ENCODE measurements at places on chromosomes 12 and 14.

DNA sequence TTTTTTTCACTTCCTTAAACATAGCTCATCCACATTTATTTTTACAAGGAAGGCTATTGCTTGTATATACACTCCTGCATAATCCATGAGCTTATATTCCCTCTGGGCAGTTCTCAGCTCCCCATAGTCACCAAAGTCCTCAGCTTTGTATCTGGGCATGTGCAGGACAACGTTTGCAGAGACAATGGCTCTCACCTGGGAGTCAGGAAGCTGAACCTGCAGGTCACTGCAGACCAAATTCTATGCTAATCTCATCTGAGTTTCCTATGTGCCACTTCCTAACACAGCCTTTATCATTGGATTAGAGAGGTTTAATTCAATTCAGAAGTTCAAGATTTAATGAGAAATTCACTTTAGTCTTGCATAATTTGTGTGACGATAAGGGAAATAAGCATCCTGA is 131.5 kb downstream of the KCNK10 start:
- DNase-seq: no peak

- DNase-seq: no peak
These were observed 42.8 kb downstream of the ZNF664 start for GRCh38 chr12:124015494-124016461.

- no peak for DNase-seq
These were observed 13.1 kb upstream of the RIN3 start for GRCh38 chr14:92500491-92500941.

GRCh38 chr12:58046271-58046670 is 104.9 kb downstream of the ATP23 start:
- peak; percentile 28 for DNase-seq

DNA sequence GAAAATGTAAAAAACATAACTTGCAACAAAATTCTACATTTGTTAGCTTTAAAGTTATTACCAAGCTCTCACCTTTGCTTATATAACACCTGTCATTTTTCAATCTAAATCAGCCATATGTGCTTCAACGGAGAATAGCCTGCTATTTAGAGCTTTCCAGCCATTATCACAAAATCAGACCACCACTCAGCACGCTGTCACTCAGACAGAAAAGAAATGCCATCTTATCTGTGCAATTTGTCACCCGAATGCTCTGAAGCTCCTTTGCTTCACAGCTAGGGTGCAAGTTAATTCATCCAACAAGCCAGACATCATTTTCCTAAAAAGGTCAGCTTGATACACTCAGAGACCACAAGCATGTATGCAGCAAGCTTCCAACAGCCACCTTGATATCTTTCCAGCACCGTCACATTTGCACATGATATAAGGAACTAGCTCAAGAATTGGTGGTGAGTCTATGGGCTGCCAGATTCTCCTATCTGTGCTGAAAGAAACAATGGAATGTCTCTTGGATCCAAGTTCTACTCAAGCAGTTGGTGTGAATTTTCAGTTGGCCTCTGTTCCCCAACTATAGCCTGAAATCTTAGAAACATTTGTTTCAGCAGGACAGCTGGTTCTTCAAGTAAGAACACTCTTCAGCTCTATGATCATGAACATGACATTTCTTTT is 20.0 kb upstream of the IFNG-AS1 start:
- DNase-seq: no peak

- peak; percentile 27 for DNase-seq
These were observed 2.5 kb downstream of the LGALS3 start for GRCh38 chr14:55131370-55132137.

GRCh38 chr12:122835750-122836026 is 431 bp downstream of the HIP1R start:
- DNase-seq: no peak

- DNase-seq: no peak
These were observed 28.9 kb downstream of the PNN start for GRCh38 chr14:39203659-39204606.

- DNase-seq: no peak
These were observed 253.4 kb upstream of the KITLG start for GRCh38 chr12:88833641-88834116.

- DNase-seq: no peak
These were observed 4.9 kb upstream of the SUSD6 start for GRCh38 chr14:69606258-69607184.

DNA sequence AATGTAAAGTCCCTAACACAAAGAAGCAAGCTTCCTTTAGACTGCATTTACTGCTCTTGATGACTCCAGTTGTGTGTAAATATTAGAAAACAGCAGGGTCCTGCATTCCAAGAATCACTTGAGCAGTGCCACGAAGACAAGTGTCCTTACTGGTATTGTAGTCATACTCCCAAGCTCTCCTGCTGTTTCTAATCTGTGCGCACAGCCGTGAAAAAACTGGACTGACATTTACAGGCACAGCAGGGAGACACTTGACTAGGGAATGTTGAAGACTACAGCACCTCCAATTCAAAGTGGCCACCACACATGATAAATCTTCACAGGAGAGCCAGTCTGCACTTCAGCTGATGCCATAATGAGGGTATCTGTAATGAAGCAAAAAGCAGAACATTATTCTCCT is 91.4 kb downstream of the VRK1 start:
- no peak for DNase-seq

- no peak for DNase-seq
These were observed 46.5 kb upstream of the PTCSC3 start for GRCh38 chr14:36222952-36223468.

- peak; percentile 8 for DNase-seq
These were observed 450.6 kb downstream of the DPF3 start for GRCh38 chr14:72443256-72443655.

GRCh38 chr14:95056476-95056875 is 100.9 kb downstream of the DICER1 start:
- no peak for DNase-seq

GRCh38 chr12:24752763-24753462 is 196.0 kb downstream of the BCAT1 start:
- DNase-seq: peak; percentile 3

GRCh38 chr14:64191756-64192155 is 102.4 kb downstream of the ESR2 start:
- peak; percentile 84 for DNase-seq

GRCh38 chr14:53306911-53307310 is 153.8 kb upstream of the DDHD1 start:
- DNase-seq: peak; percentile 60

DNA sequence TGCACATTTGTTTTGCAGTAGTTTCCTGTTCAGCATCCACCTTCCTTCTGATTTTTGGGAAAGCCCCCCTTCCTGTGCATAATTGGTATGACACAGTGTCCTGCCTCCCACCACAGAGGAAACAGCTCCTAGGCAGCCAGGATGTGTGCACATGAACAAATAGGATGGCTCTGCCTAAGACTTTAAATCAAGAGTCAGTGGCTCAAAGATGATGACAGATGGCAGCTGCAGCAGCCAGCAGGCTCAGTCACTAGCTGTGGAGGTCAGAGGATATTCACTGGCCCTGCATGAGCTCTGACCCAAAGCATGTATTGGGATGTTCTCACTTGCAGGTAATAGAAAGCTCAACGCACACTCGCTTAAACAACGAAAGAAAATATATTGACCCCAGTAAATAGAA is 90.3 kb downstream of the KCNK10 start:
- no peak for DNase-seq

GRCh38 chr12:92639017-92639416 is 63.8 kb upstream of the PLEKHG7 start:
- DNase-seq: no peak

GRCh38 chr12:25248137-25248536 is 2.6 kb downstream of the KRAS start:
- DNase-seq: no peak

DNA sequence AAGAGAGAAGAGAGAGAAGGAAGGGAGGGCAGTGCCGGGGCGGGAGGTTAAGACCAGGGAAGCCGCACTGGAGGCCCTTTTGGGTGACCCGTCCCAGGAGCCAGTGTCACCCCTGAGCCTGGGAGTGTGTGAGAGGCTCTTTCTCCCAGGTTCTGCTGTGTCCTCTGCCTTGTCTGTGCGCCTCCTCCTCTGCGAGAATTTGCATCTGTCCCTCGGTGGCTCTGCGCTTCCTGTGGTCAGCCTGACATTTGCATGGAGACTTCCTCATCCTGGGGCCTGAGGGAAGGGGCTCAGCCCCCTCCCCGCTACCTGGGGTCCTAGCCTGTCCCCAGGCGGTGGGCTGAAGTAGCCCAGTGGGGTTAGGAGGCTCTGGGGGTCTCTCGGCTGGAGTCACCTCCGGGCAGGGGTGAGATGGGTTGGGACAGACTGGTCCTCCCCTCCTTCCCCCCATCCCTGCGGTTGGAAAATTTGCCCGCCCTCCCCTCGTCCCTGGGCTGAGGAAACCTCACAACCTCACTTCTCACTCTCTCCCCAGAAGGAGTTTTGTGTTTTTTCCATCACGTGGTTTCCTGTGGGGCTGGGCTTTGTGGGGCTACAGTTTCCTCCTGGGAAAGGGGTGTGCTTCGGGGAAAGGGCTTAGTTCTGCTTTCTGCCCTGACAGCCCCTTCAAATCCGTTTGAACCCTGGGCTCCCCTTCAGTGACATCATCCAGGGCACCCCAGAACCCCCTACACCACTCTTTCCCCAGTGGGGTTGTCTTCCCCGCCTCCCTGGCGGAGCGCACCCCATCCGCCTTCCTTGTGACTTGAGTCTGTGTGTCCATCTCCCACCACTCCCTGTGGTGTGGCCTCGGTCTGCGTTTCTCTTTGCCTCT is 2.5 kb downstream of the PTPN6 start:
- DNase-seq: no peak

GRCh38 chr12:75533239-75533638 is 21.8 kb upstream of the KRR1 start:
- no peak for DNase-seq

DNA sequence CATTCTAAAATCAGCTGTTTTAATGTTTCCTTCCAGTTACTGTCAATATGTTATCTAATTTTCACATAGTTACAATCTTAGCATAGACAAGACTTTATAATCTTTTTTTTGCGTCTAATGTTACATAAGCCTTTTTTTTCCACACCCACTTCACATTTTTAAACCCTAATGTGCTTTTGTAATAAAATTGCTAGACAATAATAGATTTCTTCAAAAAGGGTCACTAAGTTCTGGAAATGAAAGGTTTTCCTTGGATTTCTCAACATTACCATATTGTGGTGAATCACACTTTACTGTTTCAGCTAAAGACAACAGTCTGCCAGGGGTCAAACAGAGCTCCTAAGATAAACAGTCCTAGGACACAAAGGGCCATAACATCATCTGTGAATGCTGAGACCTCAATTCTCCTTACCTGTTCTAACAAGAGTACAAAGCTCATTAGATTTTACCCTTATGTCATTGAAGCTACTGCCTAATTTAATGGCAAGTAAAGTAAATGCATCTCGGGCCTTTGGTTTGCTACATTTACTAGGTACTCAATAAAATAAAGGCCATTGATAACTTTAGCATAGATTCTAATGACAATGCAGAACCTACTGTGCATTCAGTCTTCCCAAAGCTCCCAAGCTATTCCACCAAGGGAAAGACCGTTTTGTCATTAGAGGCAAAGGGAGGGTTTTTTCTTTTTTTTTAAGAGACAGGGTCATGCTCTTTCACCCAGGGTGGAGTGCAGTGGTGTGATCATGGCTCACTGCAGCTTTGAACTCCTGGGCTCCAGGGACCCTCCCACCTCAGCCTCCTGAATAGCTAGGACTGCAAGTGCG is 111.2 kb upstream of the SLC38A2 start:
- peak; percentile 37 for DNase-seq

- DNase-seq: no peak
These were observed 4.7 kb upstream of the SLC2A14 start for GRCh38 chr12:7877420-7877819.

- DNase-seq: peak; percentile 41
These were observed 1097.4 kb upstream of the TMEM132C start for GRCh38 chr12:127169321-127170181.

DNA sequence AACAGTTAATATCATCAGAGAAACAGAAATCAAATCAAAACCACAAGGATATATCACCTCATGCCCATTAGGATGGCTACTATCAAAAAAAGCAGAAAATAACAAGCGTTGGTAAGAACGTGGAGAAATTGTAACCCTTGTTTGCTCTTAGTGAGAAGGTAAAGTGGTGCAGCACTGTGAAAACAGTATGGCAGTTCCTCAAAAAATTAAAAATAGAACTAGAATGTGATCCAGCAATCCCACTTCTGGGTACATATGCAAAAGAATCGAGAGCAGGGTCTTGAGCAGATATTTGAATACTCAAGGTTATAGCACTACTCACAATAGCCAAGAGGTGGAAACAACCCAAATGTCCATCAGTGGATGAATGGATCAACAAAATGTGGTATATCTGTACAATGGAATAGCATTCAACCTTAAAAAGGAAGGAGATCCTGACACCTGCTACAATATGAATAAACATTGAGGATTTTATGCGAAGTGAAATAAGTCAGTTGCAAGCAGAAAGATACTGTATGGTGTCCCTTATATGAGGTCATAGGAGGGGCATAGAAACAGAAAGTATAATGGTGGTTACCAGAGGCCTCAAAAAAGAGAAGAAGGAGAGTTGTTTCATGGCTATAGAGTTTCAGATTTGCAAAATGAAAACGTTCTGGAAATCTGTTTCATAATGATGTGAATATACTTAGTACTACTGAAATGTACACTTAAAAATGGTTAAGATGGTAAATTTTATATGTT is 131.0 kb upstream of the EEA1 start:
- DNase-seq: no peak

DNA sequence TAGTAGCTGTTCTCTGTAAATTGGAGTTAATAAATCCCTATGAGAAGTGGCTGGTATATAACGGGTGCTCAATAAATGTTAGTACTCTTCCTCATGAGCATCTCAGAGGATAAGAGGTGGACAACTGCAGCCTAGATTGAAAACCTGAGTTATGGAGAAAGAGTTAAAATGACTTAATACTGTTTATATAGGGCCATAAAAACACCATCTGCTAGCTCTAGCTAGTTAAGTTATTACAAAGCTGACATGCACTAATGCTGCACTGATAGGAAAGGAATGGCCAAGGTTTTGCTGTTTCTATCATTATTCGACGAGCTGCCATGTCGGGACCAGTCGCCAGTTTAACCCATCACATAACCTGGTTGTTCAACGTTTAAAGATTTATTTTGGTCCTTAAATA is 72.0 kb upstream of the SEL1L start:
- DNase-seq: no peak

DNA sequence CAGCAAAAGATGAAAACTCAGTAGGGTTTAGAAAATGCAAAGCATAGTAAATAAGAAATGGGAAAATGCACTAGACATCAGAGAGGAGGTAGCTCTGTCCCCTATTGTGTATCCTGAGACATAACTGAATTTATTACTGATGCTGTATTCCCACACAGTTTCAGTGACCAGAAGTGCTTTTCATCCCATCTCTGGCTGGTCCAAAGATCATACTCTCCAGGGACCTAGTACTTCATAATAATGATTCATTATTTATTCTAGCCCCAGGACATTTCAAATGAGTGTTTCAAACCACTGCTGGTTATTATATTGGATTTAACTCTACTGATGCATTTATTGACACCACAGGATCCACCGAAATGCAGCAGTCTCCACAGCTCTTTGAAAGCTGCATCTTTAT is 163.3 kb downstream of the PAWR start:
- DNase-seq: peak; percentile 19

DNA sequence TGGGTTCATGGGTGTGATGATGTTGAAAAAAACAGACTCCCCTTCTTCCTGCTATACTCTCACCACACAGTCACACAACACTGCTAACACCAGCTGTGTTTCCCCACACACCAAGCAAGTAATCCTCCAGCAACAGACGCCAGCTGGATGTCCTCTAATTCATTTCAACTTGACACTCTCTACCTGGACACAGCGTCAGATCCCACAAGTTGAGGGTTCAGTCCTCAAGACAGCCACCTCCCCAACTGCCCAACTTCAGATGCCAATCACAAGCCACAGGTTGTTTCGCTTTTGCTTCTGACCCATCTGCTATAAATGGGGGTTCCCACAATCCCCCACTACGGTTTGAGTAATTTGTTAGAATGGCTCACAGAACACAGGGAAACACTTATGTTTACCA is 49.3 kb downstream of the TMEM30B start:
- DNase-seq: no peak

All from EL (cell line).